DMS 273 treated with DMSO at 0.1 percent for 48 hours (cell line): ENCODE measurements at places on chromosomes 3 and 15.

GRCh38 chr3:54217828-54218227 is 95.5 kb downstream of the CACNA2D3 start:
- no peak for DNase-seq

DNA sequence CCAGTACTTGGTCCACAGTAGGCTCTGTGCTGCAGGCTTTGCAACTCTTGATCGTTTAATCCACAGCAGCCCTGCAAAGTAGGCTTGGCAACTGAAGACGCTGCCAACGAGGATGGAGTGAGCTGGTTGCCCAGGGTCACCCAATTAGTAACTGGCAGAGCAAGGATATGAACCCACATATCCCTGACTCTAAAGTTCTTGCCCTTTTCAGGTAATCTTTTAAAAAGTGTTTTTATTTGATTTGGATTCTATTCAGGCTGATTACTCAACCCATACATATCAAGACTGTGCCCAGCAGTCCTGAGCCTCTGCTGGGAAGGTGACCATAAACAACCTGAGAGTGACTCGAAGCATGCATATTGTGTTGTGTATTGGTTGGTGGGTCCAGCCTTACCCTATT is 50.3 kb downstream of the PSMD6 start:
- no peak for DNase-seq

DNA sequence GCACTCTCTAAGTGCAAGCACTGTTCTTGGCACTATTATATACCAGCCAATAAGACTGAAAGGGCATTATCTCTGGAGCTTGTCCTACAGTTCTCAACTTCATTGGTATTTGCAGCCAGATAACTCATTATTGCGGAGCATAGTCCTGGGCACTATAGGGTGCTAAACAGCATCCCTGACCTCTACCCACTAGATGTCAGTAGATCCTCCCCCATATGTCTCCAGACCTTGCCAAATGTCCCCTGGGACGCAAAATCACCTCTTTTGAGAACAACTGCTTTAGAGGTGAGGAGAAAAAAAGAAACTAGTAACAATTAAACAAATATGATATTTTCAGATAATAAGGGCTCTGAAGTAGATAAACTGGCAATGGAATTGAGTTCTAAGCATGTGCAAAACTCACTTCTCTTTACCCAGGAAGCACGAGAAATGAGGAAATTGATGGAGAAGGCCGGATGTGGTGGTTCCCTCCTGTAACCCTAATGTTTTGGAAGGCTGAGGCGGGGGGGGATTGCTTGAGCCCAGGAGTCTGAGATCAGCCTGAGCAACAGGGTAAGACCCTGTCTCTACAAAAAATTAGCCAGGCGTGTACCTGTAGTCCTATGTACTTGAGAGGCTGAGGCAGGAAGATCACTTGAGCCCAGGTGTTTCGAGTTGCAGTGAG is 61.4 kb downstream of the FRMD4B start:
- no peak for DNase-seq

GRCh38 chr3:1079662-1080061 is 13.2 kb upstream of the CNTN6 start:
- no peak for DNase-seq

DNA sequence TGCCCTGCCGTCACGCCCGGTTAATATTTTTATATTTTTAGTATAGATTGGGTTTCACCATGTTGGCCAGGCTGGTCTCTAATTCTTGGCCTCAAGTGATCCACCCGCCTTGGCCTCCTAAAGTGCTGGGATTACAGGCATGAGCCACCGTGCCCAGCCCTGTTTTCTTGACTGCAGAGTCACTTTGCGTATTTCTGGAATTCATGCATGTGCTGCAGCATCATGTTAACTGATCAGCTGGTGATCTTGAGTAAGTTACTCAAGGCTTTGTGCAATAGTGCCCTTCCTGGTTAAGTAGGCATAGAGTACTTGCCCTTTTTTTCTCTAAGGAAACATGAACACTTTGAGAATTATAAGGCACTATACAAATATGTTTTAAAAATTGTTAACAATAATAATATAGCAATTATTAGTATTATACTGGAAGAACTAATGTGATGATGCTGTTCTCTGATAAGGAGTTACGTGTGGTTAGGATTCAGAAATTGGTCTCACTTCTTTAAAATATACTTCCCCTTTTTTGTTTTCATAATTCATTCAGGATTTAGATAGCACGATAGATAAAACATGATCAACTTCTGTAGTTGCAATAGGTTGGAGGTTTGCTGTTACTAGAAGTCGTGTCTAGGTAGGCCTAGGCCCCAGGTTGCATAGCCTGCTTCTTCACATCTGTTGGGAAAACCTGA is 33.6 kb downstream of the GPR171 start:
- DNase-seq: no peak

- DNase-seq: no peak
Measured at GRCh38 chr3:177443469-177443868, 246.2 kb upstream of the TBL1XR1 start.

DNA sequence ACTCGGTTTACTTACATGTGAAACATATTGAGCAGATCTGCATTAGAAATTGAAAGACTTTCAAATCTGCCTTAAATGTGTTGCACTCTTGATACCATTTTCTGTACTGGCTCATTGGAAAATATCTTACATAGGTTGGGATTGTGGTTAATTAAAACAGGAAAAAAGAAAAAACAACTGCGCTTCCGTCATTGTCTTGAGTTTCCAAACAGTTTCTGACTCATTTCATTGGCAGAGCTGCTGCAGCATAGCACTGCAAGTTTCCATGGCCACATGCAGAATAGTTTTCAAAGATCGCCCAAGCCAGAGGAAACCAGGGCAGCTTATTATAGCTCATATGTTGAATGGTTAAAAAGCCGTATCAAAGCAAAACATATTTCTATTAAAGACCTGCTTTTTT is 446.6 kb upstream of the BCHE start:
- DNase-seq: no peak

- no peak for DNase-seq
Measured at GRCh38 chr15:91265416-91265940, 165.4 kb downstream of the SV2B start.

DNA sequence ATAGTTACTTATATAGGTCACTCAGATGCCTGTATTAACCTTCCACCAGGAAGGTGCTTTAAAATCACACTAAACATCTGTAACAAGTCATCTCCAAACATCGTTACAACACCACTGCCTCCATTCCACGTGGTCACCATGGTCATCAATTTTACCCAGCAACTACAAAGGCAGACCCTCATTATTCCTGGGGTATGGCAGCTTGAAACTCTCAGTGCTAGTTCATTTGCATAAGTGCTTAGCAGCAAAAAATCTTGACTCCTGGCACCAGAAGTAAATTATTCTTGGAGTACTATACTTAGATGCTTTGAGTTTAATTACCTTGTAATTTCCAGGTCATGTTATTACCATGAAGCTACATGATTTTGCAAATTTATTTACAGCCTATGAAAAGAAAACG is 250.6 kb downstream of the KBTBD8 start:
- DNase-seq: no peak

GRCh38 chr3:48194446-48195071 is 6.3 kb upstream of the CDC25A start:
- peak; percentile 12 for DNase-seq

GRCh38 chr15:41789236-41789635 is 15.0 kb downstream of the MAPKBP1 start:
- DNase-seq: no peak

GRCh38 chr3:45017821-45018220 is 8.3 kb upstream of the CLEC3B start:
- DNase-seq: no peak

- no peak for DNase-seq
Measured at GRCh38 chr15:92323525-92323924, 70.2 kb upstream of the ST8SIA2 start.

GRCh38 chr3:2655229-2655701 is 454.9 kb downstream of the IL5RA start:
- DNase-seq: no peak

DNA sequence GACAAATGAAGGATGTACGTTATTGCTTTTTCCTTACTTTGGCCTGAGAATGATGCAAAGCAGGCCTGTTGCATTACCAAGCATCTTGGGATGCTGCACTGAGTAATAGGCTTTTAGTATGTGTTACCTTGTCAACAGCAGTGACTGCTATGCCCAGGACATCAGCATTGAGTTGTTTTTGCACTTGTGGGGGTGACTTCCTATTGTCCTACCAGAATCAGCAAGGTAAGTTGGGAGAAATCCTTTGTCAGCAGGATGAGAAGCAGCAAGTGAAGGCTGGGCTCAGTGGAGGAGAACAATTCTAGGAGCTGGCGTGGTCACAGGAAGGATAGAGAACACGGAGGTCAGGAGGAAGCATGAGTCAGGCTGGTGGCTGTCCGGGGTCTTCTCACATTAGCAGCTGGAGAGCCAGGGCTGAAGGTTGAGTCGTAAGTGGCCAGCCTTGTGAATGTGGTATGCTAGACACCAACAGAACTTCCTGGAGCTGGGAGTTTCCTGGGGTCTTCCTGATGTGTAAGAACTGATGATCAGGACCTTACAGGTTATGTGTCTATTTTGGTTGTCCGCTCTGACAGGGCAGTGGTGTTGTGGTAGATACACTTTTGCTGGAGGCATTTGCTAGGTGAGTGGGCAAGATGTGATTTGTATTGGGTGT is 142.7 kb downstream of the FNDC3B start:
- no peak for DNase-seq

DNA sequence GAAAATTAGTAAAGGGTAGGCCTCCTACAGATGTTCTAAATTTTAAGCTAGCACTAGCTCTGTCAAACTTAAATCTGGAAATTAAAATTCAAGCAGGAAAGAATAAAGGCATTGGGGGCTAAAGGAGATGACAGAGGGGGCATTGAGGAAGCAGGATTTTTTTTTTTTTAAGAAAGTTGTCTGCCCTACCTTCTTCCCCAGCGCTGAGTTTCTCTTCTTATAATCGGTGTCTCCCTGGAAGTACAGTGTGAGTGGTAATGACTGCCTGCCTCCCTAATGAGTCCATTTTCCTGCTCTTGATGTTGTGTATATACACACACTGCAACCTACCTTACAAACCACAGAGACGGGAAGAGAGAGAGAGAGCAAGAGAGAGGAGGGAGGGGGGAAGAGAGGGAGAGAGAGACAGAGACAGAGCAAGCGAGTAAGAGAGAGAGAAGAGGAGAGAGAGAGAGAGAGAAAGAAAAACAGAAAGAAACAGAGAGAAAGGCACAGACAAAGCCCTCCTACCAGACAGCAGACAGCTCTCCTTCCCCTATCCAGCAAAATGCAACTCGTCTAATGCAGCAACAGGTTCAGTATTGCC is 47.0 kb downstream of the ZBTB20 start:
- DNase-seq: peak; percentile 71

DNA sequence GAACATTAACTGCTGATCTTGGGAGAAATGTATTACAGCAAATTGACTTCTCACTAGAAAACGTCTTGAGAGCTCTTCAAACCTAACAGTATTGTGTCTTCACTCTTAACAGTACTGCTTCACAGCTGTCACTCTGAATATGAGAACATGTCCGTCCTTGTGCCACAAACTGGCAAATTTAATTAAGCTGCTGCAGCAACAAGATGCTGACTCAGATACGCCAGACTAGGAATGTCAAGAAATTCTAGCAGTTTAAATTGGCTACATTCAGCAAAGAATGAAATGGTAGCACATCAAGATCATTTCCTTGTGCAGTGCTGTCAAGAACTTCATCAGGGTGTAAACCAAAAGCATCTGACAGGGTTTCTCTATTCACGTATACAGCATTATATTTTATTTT is 7.6 kb downstream of the ICE2 start:
- DNase-seq: peak; percentile 46

GRCh38 chr3:89692601-89693000 is 585.2 kb downstream of the EPHA3 start:
- DNase-seq: no peak

DNA sequence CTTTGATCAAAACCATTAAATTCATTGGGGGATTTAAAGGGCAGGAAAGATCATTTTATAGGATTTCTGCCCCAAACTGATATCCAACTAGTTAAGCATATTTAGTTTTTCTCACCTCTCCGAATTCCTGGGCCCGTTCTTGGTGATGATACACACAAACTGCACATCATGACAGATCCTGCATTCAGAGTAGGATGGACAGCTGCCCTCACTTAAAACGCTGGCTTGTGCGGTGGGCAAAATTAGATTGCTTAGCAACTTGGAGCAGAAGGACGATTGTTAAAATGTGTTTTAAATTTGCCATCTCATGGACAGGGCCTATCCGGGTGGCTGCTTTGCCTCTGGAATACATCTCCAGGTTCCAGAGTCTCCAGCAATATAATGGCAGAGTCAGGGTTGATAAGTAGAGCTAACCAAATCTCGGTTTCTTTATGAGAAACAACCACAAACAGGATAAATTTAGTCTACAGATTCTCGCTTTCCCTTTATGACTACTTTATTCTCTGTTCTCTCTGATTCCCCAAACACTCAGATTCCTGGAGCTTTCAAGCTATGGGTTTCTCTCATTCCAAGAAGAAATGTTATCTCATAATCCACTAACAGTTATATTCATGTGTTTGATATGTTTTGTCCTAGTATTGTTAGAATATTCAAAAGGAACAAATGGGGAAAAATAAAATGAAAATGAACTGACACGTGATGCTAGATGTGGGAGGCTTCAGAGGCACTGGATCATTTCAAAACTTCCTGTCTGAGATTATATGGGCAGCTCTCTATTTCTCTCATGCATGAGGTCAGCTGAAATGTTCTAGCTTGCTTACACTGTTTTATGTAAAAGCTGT is 1014.1 kb upstream of the SEMA6D start:
- DNase-seq: no peak

DNA sequence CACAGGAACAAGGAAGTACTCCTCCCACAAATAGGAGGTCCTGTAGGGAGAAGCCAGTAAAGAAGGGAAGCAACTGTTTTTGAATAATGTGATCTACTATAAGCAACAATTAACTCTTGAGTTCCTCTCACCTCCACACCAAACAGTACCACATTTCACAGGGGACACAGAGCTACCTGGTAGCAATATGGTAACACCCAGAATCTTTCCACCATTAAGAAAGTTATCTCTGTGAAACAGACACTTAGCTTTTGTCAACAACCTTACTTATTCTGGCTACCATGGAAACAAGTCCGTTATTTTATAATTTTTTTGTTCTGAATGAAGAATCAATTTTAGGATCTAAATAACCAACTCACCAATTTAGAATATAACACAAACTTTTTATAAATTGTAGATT is 49.5 kb downstream of the TBL1XR1 start:
- no peak for DNase-seq

- no peak for DNase-seq
Measured at GRCh38 chr3:128069271-128069670, 17.0 kb downstream of the SEC61A1 start.

DNA sequence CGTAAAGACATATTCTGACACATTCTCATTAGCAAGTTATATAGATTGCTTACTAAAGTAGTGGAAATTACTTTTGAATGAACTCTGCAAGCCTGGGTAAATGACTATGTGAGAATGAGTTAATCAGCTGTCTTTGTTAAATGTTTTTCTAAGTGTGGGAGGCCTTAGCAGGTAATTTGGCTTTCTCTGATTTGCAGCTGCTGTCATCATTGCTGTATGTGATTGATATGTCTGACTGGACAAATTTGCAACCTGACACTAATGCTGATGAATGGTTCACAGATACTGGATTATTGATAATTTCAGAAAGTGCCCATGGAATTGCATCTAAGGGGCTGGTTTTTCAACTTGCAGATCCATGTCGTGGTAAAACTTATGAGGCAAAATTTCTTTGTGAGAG is 372.2 kb upstream of the SGO1 start:
- DNase-seq: no peak
